SIG-M5 (cell line): ENCODE measurements at places on chromosomes 13 and 19.

GRCh38 chr13:44968434-44968815 lies 20.8 kb downstream of the NUFIP1 start:
- DNase-seq: no peak

GRCh38 chr19:45079063-45079910 lies at the start of gene GEMIN7:
Gene GEMIN7, plus strand, starts transcription at chr19:45079260. Its CDS starts 10,855 bp downstream, at chr19:45090115.
- no peak for DNase-seq

GRCh38 chr19:1445932-1446712 lies 3.8 kb upstream of the APC2 start:
- DNase-seq: no peak

DNA sequence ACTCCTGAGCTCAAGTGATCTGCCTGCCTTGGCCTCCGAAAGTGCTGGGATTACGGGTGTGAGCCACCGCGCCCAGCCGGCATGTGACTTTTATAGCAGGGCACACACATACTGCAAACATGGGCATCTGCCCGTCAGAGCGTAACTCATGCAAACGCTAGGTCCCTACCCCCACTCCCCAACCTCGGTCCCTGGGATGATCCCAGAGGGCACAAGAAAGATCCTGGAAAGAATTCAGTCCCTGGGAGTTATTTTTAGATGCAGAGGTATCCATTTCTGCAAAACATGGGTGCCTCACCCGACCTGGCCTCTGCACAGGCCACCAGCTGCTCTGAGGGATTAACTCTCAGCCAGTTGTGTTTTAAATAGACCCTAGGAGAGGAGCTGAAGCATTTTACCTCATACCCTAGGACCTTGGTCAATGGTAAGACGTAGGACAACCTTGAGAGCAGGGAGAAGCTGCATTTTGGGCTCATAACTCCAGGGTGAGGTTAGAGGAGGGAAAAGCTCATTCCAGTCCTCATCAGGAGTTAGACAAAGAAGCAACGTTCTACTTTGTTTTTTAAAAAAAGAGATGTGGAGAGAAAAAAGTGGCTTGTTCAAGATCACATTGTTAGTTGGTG lies 10.8 kb downstream of the TMEM38A start:
- DNase-seq: no peak

GRCh38 chr13:113744197-113745000 lies 14.6 kb upstream of the TMEM255B start:
- DNase-seq: no peak

DNA sequence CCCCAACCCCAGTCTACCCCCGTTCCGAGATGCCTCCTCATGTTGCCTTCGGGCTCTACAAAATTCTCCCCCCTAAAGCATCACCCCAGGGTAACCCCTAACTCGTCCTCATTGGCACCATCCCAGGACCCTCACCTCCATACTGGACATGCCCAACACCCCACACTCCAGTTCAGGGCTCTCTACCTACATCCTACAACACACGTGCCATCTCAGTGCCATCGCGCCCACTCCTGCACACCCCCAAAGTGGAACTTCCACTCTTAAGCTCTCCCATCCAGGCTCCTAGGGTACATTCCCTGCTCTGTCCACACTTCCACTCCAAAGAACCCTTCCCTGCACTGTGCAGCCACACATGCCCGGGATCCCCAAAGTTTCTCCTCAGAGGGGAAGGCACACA lies 827 bp upstream of the FKRP start:
- no peak for DNase-seq

DNA sequence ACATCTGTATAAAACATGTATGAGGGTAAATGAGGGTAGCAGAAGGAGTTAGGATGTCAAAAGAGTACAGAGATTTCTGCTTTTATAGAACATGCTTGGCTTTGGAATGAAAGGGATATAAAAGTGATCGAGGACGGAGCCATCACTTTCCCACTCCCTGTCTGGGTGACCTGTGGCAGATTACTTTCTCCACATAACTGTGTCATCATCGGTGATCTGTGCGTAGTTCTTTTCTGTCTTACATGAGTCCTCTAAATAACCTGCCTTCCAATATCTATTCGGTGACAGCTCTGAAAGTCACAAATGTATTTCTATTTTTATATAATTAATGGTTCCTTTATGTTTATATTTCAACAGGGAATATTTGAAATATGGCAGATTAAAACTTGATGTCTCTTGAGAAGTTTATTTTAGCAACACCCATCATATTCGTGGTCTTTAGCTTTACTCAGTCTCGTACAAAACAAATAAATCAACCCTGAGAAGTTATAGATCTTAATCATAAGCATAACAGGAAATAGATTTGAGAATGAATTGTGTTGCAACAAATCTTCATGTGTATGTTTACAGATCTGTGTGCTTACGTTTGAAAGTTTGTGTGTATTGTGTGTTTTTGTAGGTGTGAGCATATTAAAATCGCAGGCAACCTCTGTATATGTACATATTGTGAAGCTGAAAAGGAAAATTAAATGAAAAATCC lies 1094.3 kb downstream of the EFNB2 start:
- no peak for DNase-seq

DNA sequence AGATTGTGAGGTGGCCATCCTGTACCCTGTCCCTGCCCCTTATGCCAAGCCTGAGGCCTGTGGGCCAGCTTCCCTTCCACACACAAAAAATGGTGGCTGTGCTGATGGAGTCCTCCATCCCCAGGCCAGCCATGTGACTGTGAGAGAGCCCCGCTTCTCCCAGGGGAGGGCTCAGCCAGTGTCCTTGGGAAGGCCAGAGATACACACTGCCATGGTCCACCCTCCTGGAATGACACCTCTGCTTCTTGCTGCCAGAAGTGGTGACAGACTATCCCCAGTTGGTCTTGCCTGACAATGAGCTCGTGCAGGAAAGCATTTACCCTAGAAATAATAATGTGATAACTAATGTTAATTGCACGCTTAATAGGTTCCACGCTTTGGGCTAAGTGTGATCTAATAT lies 38.0 kb downstream of the FAM124A start:
- DNase-seq: no peak

DNA sequence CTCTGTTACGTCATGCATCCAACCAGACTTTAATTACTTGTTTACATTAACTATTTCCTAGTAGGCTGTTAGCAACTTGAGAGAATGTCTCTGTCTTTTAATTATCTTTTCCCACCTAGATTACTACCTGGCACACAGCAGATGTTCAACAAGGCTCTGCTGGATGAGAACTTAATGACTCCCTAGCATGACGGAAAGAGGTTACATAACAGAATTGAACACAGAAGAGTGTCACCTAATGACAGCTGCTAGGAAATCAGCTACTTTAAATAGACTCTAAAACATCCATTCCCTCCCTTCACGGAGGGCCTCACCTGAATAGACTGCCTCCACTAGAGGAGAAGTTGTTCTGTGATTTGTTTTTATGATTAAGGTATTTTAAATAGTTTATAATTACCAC lies 110.8 kb downstream of the TEX29 start:
- DNase-seq: no peak

- no peak for DNase-seq
Measured at GRCh38 chr19:14072535-14073260, at the start of gene MISP3. Gene MISP3, plus strand, starts transcription at chr19:14072786. Its CDS starts 524 bp downstream, at chr19:14073310.

DNA sequence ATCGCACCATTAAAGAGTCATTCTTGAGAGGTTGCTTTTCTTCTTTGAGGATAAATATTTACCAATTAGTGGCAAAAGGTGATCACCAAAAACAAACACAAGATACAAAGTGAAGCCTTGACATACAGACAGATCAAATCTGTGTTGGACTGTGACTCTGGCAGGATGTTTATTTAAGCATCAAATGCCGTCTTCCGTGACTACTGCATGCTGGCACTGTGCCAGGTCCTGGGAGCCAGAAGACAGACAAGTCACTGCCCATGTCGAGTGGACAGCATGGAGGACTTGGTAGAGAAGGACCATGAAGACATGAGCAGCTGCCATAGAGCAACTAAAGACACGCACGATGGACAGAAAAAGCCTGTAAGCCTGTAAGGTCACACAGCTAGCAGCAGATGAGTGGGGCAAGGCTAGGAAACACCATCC lies 92.8 kb upstream of the FARP1 start:
- no peak for DNase-seq

DNA sequence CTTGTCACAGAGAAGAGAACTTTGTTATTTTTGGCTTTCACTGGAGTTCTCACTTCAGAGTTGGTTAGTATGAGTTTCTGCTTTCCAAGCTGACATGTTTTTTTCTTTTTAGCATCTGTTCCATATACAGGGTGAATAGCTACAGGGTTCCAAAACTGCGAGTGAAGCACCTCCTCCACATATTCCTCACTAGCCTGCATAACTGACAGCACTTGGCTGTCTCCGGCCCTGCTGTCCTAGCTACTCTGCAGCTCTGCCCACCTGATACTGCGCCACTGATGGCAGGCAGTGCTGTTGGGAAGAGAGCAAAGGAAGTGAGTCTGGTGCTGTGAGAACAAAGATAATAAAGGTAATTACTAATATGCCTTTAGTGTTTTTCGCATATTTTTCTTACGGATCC lies 6.8 kb downstream of the ATP8A2 start:
- no peak for DNase-seq

DNA sequence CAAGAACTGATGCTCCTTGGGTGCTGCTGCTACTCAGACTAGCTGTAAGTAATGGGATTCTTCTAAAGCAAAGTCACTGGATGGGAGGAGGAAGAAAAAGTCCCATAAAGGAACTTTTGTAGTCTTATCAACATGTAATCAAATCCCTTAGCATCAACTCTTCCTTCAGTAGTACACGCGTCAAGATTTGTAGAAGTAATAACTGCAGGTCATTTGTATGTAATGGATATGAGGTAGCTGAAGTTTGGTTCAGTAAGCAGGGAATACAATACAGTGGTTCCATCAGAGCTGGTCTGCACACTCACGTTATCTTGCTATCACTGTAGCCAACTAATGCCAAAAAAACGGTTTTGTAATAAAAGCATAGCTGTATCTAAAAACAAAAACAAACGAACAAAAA lies 72.4 kb upstream of the ZDHHC20 start:
- no peak for DNase-seq

- DNase-seq: no peak
Measured at GRCh38 chr19:4692251-4693077, 22.3 kb upstream of the MYDGF start.

- peak; percentile 64 for DNase-seq
Measured at GRCh38 chr19:23686621-23687423, at the start of gene ZNF675. Gene ZNF675, minus strand, starts transcription at chr19:23687212. Its CDS starts 179 bp downstream, at chr19:23687033.

DNA sequence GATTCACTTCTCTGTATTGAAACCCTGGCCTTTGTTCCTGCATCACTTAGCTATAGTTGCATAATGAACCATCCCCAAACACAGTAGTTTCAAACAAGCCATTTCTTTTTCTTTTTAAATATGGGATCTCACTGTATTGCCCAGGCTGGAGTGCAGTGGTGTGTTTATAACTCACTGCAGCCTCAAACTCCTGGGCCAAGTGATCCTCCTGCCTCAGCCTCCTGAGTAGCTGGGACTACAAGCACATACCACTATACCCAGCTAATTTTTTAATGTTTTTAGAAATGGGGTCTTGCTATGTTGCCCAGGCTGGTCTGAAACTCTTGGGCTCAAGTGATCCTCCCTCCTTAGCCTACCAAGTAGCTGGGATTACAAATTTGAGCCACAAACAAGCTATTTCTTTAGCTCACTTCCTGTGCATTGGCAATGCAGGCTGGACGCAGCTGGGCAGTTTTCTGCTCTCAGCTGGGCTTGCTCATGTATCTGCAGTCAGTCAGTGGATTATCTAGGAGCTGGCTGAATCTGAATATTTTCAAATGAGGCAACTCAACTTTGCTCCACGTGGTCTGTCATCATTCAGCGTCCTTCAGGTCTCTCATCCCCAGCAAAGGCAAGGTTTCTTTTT lies 49.5 kb upstream of the SIN3B start:
- no peak for DNase-seq

GRCh38 chr13:110471833-110472162 lies 89.7 kb downstream of the RAB20 start:
- DNase-seq: peak; percentile 75

GRCh38 chr19:46648961-46649960 lies 11.7 kb downstream of the DACT3 start:
- no peak for DNase-seq

- DNase-seq: no peak
Measured at GRCh38 chr13:75774176-75774575, 138.0 kb downstream of the LMO7 start.

GRCh38 chr19:17402982-17403855 lies 2.2 kb downstream of the BST2 start:
- no peak for DNase-seq

GRCh38 chr13:81017513-81018152 lies 676.7 kb upstream of the SPRY2 start:
- DNase-seq: no peak

DNA sequence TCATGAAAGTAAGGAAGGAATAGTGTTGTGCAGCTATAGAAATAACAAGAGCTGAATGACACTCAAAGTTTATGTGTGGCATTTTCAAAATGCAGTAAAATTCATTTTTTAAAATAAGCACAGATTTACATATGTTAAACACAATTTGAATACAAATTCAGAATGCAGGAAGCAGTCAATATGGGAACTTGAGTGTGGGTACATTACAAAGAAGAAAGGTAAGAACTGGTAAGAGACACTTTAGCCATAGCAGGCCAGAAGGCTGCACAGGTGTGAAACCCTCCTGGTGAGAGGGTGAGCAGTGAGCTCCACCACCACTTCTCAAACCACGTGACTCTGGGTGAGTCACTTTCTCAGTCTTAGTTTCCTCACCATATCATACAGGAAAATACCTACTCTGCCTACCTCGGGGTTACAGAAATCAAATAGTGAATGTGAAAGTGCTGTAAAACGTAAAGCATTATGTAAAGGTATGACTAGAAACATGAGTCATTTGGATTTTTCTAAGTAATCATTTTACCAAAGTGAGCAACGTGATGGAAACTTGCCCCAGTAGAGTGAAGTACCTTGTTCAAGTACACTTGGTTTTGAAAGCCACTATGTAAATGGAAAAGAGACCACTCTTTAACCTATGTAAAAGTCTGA lies 40.5 kb downstream of the USP12 start:
- no peak for DNase-seq

GRCh38 chr19:6402837-6403608 lies 10.1 kb upstream of the GTF2F1 start:
- DNase-seq: no peak

DNA sequence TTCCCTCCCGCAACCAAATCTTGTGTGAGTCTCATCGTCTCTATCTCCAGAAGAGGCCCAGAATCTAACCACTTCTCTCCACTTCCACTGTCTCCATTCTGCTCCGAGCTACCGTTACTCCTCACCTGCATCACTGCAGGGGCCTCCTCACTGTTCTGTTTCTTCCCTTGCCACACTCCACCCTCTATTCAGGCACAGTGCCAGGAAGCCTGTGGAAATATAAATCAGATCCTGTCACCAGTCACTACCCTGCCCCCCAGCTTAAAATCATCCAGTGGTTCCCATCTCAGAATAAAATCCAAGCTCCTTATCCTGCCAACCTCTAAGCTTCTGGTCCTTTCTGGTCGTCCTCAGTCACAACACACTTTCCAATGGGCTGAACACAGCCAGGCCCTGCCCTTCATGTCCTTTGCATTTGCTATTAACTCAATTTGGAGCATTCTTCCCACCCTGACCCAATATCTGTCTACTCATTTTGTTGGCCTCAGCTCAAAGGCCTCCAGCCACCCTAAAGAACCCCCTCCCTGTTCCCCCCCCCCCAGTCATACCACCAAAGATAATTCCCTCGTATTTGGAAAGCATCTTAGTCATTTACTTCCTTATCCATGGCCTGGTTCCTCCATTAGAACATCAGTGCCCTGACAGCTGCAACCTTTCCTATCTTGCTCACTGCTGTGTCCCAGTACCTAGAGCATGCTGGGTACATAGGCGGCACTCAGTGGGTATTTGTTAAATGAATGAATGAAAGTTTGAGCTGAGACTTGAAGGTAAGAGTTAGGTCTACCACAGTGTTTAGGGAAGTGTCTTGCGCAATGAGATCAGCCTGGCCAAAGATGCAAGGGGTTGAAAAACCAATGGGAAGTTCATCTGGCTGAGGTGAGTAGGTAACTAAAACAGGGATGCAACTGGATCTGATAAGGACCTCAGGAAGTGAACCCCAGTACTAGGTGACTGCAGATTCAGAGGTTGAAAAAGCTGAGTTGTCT lies 24.4 kb downstream of the ZNF175 start:
- DNase-seq: no peak
